ENCODE measurements at places on chromosomes 7 and 10. TPM values are rescaled to one million over a fixed set of nuclear protein-coding genes. Genes with fewer than 3 reads are reported as not detected.

The RNF148 gene
- not detected for total RNA-seq

The RARRES2 gene
- not detected for total RNA-seq

The SPDYE2 gene
- not detected for total RNA-seq

The ZNF33A gene
- total RNA-seq: 7.8 TPM

The LOXL4 gene
- 1.5 TPM for total RNA-seq

The PRR15 gene
- total RNA-seq: 2.7 TPM

The OPN4 gene
- total RNA-seq: not detected

The CACNB2 gene
- total RNA-seq: not detected

All from A549 treated with ZK216348 at 1 μM for 4 hours (cell line).